ENCODE measurements at places on chromosomes 13 and 19. TPM values are rescaled to one million over a fixed set of nuclear protein-coding genes. Genes with fewer than 3 reads are reported as not detected.
A peak's percentile ranks its signal among the peaks of the same experiment; 100 is the strongest.

The GPR183 gene
- 4.0 TPM for total RNA-seq

DNA sequence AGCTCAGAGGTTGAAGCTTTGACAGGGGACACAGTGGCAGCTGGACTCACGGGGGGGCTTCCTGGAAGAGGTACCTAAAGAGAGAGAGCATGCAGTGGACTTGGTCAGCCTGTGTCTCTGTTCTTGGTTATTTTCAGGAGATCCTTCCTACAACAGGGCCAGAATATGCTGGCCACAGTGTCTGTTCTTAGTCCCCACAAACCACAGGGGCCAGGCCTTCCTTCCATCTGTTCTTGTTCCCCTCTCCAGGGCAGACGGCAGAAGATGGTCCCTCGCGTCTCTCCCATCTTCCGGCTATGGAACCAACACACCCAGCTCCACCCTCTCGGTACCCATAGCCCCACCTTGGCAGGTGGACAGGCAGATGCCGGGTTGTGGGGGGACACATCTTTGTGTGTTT is 24.8 kb downstream of the MAST3 start:
- DNase-seq = no peak

GRCh38 chr13:24042710-24043440 is 117.6 kb upstream of the SPATA13 start:
- no peak for DNase-seq

DNA sequence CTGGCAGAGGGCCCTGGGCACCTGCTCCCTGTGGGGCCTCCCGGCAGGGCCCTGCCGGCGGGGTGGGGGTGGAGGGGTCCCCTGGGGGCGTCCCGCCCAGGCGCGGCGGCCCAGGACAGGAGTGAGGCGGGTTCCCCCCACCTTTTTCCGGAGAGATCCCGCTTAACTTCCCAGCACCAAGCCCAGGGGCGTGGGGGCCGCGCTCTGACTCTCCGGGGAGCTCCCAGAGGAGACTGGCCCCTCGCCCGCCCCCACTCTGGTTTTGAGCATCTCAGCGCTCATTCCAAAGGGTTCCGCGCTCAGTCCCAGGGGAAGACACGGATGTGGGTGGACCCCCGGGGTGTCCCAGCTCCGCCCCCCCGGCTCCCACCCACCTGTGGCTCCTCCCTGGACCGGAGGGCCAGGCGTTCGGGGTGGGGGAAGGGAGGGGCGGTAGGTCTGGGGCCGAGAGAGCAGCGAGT is 476 bp downstream of the C2CD4C start:
- DNase-seq = no peak

DNA sequence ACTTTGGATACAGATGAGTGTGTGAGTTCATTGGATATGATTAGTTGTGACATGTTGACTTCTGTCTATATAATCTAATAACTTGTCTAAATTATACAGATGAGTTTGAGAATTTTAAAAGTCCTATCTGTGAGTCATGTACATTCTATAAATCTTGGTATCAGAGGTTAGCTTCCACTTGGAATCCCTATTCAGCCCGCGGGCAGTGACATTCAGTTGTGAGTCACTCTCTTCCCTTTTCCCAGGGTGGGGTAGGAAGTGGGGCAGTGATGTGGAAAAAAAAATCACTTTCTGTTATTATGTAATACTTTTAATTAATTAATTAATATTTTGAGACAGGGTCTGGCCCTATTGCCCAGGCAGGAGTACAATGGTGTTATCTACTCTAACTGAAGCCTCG is 33.0 kb upstream of the ZNF808 start:
- DNase-seq = no peak

GRCh38 chr13:41751277-41751676 is 209.6 kb downstream of the VWA8 start:
- no peak for DNase-seq

The CERS4 gene
- 55.6 TPM for total RNA-seq

DNA sequence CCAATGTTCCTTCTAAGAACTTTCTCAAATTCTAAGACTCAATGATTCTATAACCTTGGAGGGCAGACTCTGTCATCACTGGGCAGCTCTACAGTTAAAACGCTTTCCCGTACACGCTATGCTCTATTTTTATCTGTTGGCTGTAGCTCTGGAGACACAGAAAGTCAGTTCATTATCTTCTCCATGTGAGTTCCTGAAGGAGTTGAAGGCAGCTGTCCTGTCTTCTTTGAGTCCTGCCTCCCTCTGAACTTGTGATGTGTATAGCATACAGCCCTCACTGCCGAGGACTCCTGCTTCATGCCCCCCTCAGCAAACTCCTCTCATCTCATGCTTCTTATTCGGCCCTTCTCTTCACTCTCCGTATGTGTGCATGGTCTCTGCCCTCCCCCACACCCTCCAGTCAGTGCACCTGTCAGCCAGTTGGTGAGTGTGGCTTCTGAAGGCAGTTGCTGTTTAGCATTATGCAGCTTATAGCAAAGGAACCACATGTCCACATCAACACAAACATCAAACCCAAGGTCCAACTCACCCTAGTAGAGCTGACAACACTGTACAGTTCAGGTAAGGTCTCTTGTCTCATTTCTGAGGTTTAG is 504.9 kb downstream of the DIAPH3 start:
- DNase-seq = no peak

DNA sequence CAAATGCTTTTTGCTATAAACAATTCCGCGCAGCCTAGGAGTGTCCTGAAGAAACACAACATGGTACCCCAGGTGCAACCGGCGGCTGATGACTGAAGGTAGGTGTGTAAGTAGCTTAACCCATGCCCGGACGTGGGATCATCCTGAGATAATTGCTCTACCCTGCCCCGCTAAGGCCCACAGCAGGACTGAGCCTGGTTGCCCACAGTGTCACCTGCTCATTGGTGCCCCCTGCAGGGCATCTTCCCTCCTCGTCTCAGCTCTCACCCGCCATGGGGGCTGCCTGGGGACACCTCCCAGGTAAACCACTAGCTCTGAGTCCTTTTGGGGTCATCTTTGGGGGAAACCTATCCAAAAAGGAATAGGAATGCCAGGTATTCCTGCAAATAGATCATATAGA is 22.3 kb downstream of the TMEM161A start:
- peak; percentile 77 for DNase-seq

The COL5A3 gene
- 0.14 TPM for total RNA-seq

- no peak for DNase-seq
Measured at GRCh38 chr13:70188567-70188966, 80.3 kb upstream of the KLHL1 start.

The PSG7 gene
- total RNA-seq = not detected

GRCh38 chr19:6533746-6534418 is 3.1 kb downstream of the TNFSF9 start:
- no peak for DNase-seq

DNA sequence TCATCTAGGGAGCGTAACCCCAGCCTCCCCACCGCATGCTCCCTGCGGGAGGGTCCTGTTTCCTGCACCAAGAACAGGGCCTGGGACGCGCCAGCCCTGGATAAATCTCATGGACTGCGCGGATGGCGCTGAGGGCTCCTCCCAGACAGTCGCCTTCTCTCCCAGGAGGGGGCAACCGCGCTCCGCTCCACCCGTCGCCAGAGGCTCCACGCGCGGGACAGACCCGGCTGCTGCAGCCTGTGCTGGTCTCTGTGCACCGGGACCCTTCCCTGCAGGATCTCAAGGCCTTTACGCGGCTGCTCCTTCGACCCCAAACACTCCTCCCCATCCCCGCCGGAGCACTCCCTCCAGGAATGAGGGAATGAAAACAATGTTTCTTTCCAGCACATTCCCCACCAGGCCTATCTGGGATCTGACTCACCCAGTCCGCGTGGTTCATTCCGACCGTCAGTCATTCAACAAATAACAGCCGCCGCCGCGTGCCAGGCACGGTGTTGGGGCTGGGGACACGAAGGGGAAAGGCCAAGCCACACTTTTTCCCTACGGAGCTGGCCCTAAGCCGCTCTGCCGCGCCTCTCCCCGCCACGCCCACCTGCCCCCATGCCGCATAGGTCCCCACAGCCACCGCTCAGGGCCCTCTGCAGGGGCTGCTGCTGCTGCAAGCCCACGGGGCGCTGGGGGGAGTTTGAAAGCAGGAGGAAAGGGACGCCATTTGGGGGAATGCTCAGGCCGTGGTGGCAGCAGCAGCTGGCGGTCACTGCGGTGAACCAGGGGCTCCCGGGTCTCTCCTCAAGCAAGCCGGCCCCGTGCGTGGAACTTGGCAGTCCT is 6.0 kb downstream of the PNMA8B start:
- no peak for DNase-seq

DNA sequence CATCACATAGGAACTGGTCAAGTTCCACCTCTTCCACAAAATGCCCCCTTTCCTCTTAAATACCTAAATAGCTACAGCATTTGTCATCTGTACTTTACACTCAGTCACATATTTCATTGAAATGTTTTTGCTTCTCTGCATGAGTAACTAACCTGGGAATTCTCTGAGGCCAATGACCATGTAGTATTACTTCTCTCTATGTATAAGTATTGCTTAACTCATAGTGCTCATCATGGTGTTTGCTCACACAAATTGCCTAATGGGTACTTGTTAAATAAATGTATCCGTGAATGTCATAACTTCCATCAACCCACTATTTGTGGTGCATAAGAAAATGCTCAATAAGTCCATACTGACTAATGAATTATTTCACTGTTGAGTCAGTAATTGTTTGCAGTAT is 115.5 kb downstream of the FGF14 start:
- no peak for DNase-seq
